Ammon's horn (tissue), 1 donor: ENCODE measurements at places on chromosomes 7 and 10.
A peak's percentile ranks its signal among the peaks of the same experiment; 100 is the strongest.

- no peak for DNase-seq
Measured at GRCh38 chr7:107009846-107010203, 34.7 kb upstream of the PRKAR2B start.

GRCh38 chr7:111650456-111650999 is 88.2 kb upstream of the IMMP2L start:
- DNase-seq: no peak

DNA sequence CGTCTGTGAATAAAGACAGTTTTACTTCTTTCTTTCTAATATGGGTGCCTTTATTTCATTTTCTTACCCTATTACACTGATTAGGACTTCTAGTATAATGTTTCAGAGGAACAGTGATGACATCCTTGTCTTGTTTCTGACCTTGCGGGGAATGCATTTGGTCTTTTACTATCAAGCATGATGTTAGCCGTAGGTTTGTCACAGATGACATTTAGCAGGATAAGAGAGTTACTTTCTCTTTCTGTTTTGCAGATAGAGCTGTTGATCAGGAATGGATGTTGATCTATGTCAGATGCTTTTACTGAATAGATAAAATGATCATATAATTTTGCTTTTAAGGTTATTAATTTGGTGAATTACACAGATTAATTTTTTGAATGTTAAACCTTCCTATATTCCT is 6.6 kb upstream of the IGFBP3 start:
- no peak for DNase-seq

DNA sequence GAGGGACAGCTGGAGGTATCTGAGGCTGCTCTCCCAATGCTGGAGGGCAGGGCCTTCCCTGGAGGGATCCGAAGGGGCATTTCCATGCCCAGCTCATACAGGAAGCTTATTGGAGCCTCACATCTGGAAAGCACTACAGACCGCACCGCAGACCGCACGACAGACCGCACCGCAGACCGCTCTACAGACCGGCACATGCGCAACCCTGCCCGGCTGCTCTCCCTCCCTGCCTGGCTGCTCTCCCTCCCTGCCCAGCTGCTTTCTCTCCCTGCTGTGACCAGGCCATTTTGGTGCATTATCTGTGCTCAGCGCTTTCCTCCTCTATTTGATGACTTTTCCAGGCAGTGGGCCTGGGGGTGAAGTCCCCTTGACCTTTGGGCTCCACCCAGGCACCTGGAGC is 39.6 kb upstream of the EN2 start:
- DNase-seq: no peak

DNA sequence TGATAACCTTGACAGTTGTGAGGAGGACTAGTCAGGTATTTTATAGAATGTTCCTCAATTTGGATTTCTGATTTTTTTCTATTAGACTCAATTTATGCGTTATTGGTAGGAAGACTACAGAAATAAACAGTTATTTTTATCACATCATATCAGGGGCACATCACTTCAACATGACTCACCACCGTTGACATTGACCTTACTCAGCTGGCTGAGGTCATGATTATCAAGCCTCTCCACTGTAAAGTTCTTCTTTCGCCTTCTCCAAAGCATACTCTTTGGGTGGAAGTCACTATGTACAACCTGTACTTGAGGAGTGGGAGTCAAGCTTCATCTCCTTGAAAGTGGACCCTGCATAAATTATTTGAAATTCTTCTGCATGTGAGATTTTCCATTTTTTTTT is 194.3 kb upstream of the IGFBP3 start:
- DNase-seq: no peak

GRCh38 chr7:117165656-117166055 is 157.2 kb downstream of the WNT2 start:
- peak; percentile 51 for DNase-seq

DNA sequence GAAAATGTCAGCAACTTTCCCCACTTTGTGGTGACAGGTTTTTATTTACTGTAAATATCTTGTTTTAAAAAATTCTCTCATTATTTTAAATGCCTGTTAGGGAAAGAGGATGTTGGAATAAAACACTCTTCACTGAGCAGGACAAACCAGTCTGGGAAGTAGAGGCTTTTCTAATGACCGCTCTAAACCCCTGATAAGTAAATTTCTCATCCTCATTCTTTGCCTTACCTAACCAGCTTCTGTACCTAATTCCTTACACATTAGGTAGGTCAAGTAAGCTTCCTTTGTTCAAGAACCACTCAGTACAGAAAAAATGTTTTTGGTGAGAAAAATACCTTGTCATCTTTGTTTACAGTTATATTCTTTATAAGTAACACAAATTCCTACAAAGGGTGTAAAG is 143.6 kb downstream of the GPR85 start:
- no peak for DNase-seq

DNA sequence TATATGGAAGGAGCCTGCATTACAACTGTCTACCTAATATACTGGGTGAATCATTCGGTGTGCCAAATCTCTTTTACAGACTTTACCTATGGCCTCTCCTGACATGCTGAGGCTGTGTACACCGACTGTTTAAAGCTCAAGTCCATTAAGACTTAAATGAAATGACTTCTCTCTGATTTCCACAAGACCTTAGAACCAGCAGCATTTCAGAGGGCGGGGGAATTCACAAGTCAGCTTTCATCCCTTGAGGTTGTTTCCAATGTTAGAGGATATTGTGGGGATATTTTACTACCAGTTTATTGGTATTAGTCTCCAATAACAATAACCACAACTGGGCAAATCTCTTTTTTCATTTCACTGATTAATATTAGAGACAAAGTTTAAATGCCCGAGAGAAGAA is 87.1 kb upstream of the IKZF1 start:
- DNase-seq: no peak

GRCh38 chr7:116771640-116772039 is 90.7 kb upstream of the CAPZA2 start:
- no peak for DNase-seq

DNA sequence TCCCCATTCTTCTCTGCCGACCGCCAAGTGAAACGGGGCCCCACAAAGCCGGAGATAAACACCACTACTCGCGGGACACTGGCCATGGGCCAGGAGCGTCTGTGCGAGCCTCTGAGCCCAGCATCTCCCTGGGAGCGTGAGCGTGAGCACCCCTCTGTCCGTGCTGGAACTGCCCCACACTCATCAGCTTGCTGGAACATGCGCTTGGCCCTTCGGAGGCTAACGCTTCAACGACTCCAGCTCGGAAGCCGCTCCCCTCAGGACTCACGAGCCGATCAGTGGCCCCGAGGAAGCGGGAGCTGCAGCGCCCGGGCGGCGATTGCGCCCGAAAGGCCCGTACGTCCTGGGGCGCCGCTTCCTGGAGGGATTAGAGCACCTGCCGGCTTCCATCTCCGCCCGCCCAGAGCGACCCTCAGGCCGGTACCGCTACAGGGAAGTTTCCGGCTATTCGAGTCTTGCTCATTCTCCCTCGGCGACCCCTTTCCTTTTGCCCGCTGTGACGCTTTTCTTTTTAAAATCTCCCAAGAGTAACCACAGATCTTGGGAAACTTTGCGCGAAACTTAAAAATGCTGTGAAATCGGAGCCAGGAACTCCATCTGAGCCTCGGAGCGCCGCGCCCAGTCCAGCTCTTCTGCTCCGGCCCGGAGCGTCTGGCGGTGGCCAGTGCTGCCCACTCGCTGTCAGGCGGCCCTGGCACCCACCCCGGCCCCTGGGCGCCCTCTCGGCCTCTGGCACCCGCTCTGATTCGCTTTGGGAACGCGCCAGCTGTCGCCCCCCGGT is 1.0 kb downstream of the TLL2 start:
- DNase-seq: peak; percentile 19

- no peak for DNase-seq
Measured at GRCh38 chr10:97230146-97230545, 44.4 kb upstream of the SLIT1 start.

DNA sequence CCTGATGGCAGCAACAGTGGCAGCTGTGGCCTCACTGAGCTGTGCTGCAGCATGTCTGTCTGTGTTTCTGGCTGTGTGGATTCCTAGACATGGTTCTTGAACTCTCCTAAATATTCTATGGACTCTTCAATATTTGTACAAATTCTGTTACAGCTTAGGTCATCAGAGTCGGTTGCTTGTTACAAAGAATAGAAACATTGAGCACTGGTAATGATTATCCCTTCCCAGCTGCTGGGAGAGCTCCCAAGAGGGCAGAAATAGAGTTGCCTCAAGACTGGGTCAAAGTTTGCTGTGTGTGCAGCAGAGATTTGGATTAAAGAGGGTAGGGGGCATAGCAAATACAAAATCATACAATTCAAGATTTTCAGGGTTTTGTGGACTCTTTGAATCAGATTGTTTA is 337.1 kb upstream of the AKR1E2 start:
- no peak for DNase-seq

DNA sequence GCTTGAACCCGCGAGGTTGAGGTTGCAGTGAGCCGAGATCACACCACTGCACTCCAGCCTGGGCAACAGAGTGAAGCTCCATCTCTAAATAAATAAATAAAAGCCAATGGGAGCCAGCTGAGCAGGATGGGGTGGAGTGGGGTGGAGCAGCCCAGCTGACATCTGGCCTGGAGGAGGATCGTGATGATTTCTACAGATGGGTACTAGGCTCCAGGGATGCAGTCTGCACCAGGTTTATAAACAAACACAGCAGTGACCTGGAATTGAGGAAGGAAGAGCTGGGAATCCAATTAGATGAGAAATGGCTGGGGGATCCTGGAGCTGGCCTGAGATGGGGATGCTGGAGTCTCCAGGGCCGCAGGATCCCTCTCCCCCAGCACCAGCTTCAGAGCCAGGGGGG is 7.3 kb upstream of the GRIFIN start:
- no peak for DNase-seq

- peak; percentile 20 for DNase-seq
Measured at GRCh38 chr10:72887043-72887442, 6.5 kb upstream of the OIT3 start.

GRCh38 chr7:105017657-105018365 is 3.8 kb downstream of the KMT2E start:
- peak; percentile 23 for DNase-seq

DNA sequence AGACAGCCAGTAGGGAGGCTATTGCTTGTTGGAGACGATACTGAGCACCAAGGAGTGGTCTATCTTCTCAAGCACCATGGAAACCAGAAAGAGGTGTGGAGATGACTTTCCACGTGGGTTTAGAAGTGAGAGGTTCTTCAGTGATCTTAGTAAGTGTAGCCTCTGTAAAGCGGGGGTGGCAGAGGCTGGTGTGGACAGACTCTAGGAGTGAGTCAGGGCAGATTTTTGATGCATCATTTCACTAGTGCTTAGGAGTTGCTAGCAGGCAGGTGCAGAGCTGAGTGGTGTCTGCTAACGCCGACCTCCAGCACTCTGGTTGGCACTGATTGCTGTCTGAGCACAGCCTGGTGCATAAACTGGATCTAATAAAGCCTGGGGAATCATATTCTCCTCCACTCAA is 78.4 kb upstream of the ADO start:
- DNase-seq: no peak

GRCh38 chr7:152180048-152180447 is 154.6 kb downstream of the GALNT11 start:
- DNase-seq: no peak

- no peak for DNase-seq
Measured at GRCh38 chr7:150715293-150715692, 1.1 kb upstream of the GIMAP1 start.

DNA sequence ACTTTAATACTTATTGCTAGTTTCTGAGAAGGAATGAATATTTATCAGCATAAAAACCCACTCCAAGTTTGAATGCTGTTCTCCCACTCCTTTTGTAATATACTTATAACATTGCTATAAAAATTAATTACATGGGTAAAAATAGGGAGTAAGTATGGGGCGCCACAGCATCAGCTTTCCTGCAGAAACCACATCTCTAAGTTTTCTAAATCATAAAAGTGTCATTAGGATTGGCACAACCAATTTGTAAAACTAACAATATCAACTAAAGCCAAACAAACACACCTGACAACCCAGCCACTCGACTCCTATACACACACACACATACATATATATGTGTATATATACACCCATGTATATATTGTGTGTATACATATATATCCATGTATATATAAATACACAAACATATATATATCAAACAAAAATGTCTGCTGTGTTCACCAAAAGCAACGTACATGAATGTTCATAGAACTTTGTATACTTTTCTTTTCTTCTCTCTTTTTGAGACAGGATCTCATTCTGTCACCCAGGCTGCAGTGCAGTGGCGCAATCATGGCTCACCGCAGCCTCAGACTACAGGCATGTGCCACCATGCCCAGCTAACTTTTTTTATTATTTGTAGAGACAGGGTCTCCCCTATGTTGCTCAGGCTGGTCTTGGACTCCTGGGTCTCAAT is 14.8 kb upstream of the LRRC17 start:
- DNase-seq: no peak

DNA sequence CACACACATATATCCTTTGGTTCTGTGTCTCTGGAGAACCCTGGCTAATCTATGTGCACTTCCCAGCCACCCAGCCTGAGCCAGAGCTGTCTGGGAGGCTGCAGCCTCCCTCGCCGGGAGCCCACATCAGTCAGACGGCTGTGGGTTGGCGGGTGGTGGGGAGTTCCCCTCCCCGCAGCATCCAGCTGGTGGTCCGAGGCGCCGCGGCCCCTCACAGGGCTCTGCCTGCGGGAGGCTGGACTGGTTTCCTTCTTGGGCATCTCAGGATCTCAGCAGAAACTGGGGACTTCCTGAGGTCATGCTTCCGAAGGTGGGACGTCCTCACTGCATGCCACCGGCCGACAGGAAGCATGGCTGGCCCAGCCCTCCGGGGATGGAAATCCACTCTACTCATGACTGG is 22.0 kb upstream of the PSMG3 start:
- no peak for DNase-seq
